ENCODE measurements at places on chromosomes 16 and 17.
A peak's percentile ranks its signal among the peaks of the same experiment; 100 is the strongest.

- no peak for DNase-seq
Measured at GRCh38 chr17:4506892-4507291, 8.2 kb downstream of the SPNS2 start.

DNA sequence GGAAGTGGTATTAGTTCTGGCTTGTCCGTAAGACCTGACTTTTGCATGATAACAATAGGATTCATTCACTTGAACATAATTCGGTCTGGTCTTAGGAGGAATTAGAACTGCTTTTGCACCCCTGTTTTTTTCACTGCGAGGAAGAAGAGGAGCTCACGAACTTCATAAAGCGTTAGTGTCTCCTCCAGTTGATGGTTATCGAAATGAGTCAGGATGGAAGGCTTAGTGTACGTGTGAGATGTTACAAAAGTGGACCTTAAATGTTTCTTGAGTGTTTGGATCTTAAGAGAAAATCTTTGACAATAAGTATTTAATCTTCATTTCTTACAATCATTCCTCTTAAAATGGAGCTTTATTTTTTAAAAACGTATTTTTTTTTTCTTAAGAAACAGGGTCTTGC, 52.8 kb downstream of the USP10 start:
- no peak for DNase-seq

DNA sequence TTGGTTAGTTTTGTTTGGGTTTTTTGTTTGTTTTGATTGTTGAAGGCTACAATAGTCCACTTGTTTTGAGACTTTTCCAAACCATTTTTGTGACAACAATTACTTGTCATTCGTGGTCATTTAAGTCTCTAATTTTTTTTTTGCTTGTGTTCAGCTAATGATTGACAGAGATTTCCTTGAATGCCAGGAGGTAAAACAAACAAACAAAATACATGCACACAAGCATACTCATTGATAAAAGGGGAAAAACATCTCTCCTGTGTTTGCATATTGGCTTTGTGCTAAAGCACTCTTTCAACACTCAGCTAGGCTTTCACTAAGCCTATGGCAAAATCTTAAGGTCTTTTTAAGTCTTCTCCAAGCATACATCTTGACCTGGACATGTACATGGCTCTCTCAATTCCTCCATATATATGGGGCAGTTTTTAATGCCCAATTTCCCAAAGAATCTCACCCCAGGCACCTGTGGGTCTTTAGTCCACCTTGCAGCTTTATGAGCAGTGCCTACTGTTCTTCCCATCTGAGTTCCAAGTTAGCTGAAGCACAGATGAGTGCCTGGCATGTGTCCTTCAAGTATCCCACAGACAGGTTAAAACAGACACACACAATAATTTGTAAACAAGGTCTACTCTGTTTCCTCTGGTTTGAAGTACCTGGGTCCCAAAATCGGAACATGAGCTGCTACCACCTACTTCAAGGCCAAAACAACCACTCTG, 24.2 kb upstream of the HS3ST3B1 start:
- DNase-seq, result no peak

DNA sequence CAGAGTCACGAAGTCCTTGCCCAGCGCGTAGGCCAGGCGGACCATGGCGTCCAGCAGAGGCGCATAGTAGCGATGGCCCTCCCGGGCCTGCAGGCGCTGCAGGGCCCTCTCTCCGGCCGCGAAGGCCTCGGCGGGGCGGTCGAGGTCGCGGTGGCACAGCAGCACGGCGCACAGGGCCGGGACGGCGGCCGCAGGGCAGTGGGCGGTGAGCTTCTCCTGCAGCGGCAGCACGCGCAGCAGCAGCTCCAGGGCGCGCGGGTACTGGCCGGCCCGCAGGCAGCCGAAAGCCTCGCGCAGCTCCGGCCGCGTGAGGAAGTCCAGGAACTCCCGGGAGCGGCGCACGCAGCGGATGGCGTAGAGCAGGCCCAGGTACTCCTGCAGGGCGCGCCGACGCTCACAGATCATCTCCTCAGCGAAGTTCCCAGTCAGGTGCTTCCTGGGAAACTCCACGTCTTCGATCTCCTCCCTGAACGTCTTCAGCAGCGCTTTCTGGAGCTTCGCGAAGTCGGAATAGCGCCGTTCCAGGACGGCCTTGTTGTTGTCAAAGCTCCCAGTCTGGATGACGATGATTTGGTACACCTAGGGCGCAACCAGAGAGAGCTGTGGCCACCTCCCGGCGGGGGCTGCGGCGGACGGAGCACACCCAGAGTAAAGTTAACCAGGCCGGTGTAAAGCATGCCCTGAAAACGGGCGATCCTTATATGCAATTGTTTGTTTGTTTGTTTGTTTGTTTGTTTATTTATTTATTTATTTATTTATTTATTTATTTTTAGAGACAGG, 7.4 kb downstream of the SNX20 start:
- DNase-seq, result no peak

- no peak for DNase-seq
Measured at GRCh38 chr17:27499451-27500265, 43.4 kb downstream of the KSR1 start.

DNA sequence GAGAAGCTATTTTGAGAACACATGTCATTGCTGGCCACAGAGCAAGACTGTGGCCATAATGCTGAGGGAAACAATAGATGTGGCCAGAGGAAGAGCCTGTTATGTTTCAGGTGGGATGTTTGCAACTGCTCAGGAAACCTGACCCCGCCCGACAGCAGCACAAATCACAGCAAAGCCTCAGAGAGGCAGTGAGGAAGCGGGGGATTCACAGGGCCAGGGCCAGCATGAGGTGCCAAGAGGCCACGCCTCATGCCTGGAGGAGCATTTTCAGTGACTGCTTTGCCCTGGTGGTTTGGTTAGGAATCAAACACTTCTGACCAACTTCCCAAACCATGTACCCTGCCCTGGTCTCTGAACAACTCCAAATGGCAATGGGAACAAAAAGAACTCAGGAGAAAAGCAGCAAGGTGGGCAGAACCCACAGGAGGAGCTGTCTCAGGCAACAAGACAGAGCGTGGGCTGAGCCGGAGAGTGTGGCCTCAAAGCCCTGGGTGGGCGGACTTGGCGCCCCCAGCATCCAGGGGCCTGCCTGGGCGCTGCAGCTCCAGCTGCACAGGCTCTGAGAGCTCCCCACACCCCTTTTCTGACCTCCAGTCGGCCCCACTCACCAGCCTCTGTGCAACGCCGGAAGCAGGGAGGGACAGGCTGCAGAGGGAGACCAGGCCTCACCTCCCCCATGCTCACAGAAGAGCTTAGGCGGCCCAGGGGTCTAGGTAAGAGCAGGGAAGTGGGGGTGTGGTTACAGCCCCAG, 20.6 kb downstream of the HIC1 start:
- DNase-seq, result peak; percentile 74

DNA sequence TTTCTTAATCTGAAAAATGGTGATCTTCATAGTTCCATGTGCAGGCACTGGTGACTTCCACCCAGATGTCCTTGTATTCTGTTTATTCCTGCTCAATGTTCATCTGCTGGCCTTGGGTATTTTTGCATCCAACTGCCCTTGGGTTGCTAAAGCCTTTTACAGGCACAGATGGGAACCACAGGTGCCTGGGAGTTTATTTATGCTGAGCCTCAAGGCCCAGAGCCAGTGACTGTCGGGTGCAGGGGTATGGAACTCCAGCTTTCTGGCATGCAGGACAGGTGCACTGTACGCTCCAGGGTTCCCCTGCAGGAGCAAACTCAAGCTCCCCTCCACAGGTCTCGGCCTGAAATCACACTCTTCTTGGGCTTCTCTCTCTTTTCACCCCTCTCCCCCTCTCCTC, 22.3 kb downstream of the DYNLRB2 start:
- no peak for DNase-seq

DNA sequence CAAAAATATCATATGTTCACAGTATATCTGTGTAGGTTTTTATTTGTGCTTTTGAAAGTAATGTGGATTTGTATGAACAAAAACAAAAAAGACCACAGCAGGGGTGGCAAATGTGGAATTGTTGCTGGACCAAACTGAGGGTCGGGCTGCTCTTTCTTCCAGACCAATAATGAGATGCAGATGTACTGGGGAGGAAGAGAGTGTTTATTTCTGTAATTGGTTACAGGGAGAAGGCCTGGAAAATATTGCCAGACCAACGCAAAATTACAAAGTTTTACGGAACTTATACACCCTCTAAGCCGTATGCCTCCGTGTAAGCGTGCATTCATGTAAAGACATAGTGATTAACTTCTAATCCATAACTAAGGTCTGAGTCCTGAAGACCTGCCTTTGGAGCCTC, 353.9 kb upstream of the C16orf82 start:
- DNase-seq, result no peak

DNA sequence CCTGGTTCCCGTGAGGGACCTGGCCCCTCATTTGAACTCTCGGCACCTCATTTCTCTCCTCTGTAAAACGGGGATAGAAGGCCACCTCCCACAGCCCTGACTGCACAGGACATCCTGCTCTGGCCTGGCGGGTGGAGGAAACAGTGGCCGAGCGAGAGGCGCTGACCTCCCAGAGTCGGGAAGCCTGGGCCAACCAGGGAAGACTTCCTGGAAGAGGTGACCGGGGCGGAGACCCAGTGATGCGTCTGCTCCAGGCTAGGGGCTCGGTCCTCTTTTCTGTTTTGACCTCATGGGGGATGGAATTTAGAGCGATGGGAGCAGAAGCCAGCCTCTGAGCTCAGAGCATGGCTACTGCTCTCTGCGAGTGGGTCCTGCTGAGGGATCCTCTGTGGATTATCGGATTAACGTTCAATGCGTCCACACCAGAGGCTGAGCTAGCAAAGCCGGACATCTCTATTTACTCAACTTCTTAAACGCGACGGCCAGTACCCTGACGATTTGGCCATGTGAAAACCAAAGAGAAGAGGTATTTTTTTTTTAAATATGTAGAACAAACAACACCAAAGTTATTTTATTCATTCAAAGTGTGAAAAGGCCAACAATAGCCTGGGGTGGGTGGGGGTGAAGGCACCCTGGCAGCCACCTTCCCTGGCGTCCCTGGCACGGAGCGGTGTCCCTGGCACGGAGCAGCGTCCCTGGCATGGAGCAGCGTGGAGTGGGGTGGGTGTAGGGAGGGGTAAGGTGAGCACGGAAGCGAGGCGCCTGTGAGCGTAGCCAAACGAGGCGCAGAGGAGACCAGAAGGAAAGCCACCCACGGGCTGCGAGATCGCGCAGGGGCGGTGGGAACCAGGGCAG, 9.2 kb upstream of the MSLN start:
- DNase-seq, result no peak

- DNase-seq, result no peak
Measured at GRCh38 chr17:16987066-16987829, 15.3 kb upstream of the TNFRSF13B start.
